ENCODE measurements at places on chromosomes 2 and 18.

GRCh38 chr2:113922784-113923183, 32.9 kb downstream of the ACTR3 start:
- no peak for DNase-seq

GRCh38 chr2:196925051-196925767, 1.3 kb downstream of the PGAP1 start:
- DNase-seq = no peak

GRCh38 chr18:68564961-68565360, 149.9 kb downstream of the TMX3 start:
- DNase-seq = no peak

GRCh38 chr2:201517094-201517493, 65.6 kb downstream of the STRADB start:
- no peak for DNase-seq

DNA sequence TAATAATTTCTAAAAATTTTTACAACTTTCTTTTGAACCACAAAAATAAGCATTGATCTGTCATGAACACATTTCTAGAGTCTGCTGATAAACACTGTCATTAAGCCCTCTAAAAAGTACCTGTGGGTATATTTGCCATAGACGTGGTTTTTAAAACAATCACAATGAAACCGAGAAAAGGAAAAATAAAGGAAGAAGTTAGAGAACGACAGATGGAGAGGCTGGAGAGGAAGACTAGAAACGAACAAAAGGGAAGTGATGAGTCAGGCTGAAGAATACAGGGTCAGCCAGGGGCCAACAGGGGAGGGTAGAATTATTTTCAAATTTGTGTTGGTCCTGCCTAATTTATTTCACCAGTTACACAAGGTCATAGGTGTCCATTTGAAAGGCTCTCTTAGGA, 62.0 kb downstream of the MYL12B start:
- no peak for DNase-seq

Measured in heart right ventricle (tissue), 16 donors.